Bronchial epithelial cell (primary cell): ENCODE measurements at places on chromosomes 6 and 20. TPM values are rescaled to one million over a fixed set of nuclear protein-coding genes. Genes with fewer than 3 reads are reported as not detected.

The FAXC gene
- 3.2 and 5.3 TPM in 2 replicates for total RNA-seq

The ATP6V1G2 gene
- total RNA-seq: 0.26 and 0.51 TPM in 2 replicates

The SLC22A7 gene
- total RNA-seq: not detected in 2 replicates

DNA sequence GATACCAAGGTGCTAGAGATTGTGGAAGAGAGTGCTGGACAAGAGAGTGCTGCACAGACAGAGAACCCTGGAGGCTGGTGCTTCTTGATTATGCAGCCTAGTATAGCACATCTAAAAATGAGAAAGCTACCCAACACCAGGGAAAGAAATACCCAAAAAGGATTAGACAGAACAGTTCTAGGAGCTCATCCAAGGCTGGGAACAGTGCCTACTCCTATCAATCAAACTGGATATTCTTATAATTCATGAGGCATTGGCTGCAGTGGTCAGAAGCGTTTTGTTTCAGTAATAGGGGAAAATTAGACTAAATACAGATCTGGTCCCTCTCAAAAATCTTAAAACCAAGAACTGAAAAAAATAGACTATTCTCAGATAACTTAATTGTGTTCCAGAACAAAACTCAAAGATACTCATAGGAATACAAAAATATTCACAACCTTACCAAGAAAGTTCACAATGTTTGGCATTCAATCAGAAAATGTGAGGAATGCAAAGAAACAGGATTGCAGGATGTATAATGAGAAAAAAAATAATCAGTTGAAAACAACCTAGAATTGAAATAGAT is 222.9 kb downstream of the EPHA7 start:
- DNase-seq: no peak

DNA sequence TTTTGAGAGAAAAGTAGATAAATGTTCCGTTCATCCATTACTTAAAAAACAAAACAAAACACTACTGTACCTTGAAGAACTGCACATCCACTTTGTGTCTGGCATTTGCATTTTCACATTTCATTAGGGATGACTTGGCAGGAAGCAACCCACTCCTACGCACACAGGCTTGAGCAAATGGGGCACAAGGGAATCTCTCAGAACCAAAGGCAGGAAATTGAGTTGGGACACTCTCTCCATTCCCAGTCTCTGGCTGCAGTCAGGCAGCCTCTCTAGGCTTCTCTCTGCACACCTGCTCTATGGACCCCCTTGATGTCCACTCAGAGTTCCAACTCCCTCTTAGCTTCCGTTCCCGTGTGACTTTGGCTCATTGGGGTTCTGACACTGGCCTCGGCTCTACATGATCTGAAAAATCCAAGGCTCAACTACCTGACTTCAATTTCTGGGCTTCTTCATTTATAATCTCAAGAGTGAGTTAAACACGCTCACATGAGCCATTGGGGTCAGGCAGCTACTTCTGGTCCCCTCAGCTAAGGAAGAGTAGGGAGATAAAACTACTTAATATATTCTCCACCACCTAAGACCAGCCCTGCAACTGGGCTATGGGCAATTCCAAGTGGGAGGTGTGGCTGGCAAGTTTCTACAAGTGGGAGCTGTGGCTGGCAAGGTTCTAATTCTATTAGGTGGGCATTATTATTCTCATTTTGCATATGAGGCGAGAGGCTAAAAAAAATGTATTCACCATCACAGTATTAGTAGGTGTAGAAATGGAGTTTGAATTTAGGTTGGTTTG is 251.9 kb downstream of the SOD2 start:
- DNase-seq: no peak

DNA sequence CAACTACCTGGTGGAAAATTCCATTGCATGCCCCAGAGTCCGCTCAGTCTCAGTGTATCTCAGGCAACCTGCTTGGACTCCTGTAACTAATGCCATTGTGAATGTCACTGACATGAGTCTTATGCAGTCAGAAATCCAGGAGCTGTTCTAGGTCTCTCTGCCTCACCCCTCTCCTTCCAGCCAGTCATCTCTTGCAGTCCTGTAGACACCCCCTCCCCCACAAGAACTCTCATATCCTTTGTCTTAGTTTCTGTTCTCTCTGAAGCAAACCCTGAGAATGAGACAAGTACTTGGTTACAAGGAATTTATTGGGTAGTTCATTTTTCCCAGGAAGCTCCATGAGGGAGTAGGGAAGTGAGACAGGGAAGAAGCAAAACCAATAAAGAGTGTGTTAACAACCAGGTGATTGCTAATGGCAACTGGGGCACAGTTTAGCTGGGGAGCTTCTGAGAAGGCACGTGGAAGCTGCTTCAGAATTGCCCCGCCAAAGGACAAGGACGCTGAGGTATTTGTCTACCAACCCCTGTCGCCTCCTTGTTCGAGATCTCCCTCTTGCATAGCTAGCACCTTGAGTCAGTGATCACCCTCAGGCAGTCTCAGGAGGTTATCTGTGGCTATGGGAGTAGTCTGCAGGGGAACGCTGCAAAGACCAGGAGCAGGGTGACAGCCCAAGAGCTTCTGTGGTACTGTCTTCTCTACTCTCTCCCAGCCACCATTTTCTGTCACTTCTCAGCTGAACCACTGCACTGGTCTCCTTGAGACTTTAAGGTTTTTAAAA is 911.4 kb upstream of the FLRT3 start:
- no peak for DNase-seq

- no peak for DNase-seq
These were observed 3.8 kb downstream of the DDR1 start for GRCh38 chr6:30887901-30888815.

DNA sequence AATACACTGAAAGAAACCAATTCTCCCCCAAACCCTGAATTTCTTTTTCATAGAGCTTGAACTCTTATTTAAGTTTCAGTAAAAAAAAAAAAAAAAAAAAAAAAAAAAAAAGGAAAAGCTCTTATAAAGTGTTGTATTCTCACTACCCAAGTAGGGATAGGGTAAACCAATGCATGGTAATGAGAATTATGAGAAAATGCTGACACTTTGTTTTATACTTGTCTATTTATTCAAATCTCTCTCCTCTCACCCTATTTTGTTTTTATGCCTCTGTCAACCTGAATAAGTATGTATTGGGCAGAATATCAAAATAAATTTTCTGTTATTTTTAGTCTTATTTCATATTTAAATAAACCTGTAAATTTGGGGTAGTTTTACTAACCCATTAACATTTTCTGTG is 181.9 kb downstream of the GJA1 start:
- DNase-seq: no peak

DNA sequence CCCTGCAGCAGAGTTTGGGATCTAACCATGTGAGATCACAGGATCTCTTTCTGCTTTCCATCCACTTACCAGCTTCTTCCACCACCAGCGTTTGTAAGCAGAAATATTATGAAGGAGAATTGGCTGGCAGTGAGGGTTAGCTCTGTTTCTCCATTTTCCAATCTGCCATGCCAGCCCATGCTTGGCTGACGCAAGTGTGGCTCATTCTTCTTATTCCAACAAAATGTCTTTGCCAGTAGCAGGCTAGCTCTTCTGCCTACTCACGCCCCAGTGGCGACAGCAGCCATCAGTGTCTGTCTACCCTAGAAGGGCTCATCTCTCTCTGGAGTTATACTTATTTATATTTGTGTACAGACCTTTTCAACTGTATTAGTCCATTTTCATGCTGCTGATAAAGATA is 286.2 kb downstream of the FARS2 start:
- DNase-seq: no peak
